OCI-LY7 (cell line): ENCODE measurements at places on chromosomes 5 and 9. TPM values are rescaled to one million over a fixed set of nuclear protein-coding genes. Genes with fewer than 3 reads are reported as not detected.

The NEUROG1 gene
- total RNA-seq: not detected in 2 replicates

The LNPEP gene
- total RNA-seq: 116 and 139 TPM in 2 replicates

The SLC6A19 gene
- not detected in 2 replicates for total RNA-seq

The TLE4 gene
- total RNA-seq: 41.7 and 47.4 TPM in 2 replicates

The TMC1 gene
- not detected in 2 replicates for total RNA-seq

The BTNL8 gene
- total RNA-seq: not detected in 2 replicates

GRCh38 chr5:34914671-34915138 is 599 bp downstream of the RAD1 start:
- peak; percentile 44 for DNase-seq

DNA sequence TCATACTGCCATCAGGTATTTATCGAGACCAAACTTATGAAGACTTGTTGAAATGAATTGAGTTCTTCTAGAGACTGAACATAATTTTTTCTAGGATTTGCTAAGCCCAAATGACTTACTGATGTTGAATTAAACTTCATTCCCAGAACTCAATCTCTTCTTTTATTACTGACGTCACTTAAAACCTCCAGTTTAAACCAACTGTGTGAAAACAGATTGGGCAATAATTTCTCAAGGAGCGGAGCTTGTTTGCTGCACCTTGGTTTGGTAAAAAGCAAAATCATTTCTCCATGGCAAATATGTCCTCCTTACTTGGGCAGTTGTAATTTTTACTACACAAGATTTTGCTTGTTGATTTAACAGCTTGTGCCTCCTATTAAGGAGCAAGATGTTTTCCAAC is 37.4 kb downstream of the CFAP90 start:
- DNase-seq: no peak

- no peak for DNase-seq
Measured at GRCh38 chr9:88555268-88555980, 20.4 kb downstream of the NXNL2 start.

- no peak for DNase-seq
Measured at GRCh38 chr5:133109655-133110483, 58.1 kb downstream of the HSPA4 start.

- no peak for DNase-seq
Measured at GRCh38 chr5:170181902-170182301, 50.9 kb upstream of the C5orf58 start.

DNA sequence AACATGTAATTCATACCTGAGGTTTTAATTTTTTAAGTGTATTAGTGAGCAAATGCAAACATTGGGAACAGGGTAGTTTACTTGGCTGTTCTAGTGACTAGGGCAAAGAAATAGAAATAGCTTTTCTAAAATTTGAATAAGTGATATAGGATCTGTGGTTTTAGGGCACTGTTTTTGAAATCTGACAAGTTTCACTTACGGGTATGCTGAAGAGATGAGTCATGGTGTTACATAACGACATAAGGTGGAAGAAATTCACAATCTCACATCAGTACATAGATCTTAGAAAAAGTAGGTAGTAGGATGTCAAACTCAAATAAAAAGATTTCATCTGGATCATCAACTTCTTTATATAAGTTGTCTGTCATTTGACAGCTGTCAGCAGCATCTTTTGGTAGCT is 772.3 kb downstream of the MAT2B start:
- no peak for DNase-seq

- no peak for DNase-seq
Measured at GRCh38 chr5:9056046-9056445, 489.8 kb downstream of the SEMA5A start.

DNA sequence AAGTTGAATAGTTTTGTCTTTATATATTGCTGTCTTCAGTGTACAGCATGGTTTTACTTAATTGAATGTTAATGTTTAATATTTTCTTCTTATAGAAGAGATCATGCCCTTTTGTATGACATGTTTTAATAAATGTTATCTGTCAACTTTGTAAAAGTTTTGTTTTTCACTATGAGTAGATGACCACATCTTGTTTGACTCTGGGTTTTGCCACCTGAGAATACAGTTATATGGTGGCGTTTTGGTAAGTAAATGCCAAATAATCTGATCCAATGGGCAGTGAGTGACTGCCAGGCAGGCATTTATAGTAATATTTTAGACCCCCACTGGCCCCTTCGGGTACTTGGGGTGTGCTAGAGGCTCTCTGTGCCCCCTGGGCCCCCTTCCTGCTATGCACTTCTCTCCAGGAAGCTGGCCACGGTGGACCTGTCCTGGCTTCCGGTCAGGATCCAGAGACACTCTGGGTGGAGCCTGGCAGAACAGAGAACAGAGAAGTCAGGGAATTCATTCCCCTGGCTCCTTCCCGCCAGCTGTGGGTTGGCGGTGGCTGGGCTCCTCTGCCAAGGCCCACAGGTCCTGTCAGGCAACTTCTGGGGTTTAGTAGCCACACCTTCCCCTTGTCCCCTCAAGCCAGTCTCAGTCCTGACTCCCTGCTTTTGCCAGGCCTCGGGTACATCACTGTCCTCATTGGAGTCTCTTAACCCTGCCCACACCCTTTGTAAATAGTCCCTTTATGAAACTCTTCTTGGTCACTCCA is 22.2 kb upstream of the ZBTB34 start:
- no peak for DNase-seq

DNA sequence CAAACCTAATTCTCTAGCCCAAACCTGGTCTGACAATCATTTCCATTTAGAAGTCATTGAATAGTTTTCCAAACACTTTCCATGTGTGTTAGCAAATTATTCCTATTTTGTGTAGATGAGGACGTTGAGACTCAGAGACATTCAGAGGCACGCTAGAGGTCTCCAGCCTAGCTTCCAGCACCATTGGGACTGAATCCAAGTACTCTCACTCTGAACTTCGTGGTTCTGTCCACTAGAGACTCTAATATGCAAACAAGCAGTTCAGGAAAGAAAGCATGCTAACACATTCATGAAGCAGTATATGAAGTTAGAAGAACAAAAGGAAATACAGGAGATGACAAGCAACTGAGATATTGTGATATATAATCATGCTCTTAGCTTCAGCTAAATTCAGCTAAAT is 354.8 kb downstream of the NTRK2 start:
- DNase-seq: no peak

GRCh38 chr5:138952962-138953361 is 77.8 kb upstream of the LRRTM2 start:
- DNase-seq: no peak

DNA sequence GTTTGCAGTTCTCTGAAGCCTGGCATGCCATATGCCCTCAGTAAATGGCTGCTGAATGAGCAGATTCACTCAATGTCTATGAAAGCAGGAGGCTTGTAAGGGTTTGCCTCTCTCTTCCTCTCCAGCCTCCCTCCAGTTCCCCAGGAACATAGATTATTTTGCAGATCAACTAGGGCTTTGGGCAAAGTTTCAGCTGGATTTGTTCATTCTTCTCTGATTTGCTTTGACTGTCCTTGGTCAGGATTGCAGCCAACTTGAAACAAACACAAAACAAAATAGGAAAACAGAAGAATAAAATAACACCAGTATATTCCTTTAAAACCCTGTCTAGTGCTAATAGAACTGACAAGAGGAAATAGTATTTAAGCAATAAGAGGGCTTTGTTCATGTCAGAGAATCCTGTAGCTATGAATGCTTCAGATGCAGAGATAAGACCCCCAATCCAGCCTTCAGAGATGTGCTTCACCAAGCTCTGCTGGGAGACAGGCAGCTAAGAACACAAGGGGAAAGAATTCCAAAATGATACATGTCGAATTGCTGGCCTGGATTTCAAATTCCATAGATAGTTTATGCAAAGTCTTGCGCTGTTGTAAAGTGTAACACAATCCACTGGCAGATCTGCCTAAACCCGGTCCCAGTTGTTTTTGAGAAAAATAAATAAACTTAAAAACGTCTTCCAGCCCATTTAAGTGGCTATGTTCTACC is 174.3 kb downstream of the PAPPA start:
- no peak for DNase-seq

- DNase-seq: no peak
Measured at GRCh38 chr5:7801891-7802614, 48.9 kb downstream of the CFAP90 start.

DNA sequence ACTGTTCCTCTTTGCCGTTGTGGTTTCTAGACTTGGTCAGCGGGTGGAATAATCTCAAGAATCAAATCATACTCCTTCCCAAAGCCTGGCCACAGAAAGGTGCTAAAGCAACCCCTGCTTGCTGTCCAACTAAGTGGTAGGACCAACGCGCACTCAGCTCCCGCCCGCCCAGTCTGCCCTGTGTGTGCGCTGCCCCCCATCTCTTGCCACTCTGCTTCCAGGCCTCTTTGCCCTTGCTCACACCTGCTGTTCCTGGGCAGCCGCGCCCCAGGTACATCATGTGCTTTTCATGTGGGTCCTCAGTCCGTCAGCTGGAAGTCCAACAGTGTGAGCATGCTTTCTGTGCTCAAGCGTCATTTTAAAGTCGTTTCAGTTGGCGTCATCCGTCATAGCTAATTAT is 65.5 kb downstream of the SYK start:
- no peak for DNase-seq

- no peak for DNase-seq
Measured at GRCh38 chr5:169626779-169627178, 10.3 kb upstream of the DOCK2 start.

DNA sequence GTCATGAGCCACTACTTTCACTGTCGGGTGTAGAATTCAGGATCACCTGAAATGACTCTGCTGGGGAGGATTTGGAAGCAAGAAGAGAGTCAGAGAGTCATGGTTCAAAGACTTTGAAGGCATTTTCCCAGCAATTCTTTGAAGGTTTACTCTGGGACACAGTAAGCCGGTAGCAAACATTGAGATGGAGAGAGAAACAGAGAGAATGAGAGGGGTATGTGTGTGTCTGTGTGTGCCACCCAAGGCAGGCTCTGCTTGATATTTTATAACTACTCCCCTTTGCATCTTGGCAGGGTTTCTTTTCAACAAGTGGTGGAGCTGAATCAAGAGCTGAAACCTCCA is 89.8 kb downstream of the ANKRD55 start:
- DNase-seq: no peak

DNA sequence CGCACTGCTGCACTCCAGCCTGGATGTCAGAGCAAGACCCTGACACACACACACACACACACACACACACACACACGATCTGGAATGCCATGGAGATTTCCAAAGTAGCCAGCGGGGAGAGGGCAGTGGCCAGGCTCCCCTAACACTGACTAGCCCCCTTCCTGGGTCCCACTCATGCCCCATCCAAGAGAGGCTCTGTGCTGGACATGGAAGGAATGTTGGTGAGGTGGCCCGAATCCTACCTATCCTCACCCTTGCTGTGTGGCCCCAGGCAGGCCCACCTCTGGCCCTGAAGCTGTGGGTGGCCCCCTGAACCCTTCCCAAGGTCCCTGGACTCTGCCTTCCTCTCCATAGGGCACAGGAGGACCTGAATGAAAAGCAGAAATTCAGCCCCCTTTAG is 7.3 kb downstream of the BRD3 start:
- DNase-seq: no peak
